CD4-positive, alpha-beta T cell treated with Interleukin-4 for 1 hour (primary cell): ENCODE measurements at places on chromosomes 2 and 18.

DNA sequence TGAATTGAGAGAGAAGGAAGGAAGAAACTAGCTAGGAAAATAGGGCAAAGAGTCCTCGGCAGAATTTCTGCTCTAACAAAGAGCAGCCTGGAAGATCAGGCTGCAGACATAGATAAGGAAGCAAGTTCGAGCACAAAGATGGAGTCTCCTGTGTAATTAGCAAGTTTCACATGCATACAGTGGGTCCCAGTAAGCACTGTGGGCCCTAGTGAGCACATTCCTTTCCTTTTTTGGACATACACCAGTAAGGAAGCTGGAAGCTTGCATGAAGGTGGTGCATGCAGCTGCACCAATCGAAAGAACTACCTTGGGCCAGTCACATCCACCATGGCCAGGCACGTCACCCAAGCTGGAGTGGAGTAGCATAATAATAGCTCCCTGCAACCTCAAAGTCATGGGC is 109.7 kb downstream of the NOL4 start:
- DNase-seq, result no peak

GRCh38 chr2:232341739-232342126 is 36.8 kb upstream of the ALPP start:
- DNase-seq, result no peak

DNA sequence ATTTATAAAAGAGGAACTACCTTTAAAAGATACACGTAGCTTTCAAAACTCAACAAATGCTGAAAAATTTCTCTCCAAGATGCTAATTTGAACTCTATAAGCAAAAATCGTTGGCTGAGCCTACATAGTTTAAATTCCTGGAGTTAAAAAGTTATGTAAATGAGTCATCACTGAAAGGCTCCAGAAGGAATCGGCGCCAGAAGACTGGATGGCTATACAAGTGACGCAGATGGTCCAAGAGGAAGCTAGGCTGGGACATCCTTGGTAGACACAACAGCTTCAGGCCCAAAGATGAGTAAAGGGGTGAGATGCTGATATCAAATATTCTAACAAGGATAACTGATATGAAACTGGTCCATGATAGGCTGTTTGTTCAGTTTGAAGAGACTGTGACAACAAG is 22.8 kb upstream of the DNAH6 start:
- no peak for DNase-seq

DNA sequence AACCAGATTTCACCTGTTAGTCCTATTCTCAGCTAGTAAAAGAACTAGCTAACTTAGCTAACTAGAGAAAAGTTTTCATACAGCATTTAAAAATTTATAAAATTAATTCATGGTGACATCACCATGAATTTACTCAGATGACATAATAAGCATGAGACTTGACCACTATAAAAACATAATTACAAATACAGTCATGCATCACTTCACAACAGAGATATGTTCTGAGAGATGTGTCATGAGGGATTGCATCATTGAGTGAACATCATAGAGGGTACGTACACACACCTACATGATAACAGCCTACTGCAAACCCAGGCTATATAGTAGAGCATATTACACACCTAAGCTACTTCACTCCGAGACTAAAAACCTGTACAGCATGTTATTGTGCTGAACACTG is 481.3 kb upstream of the CHAC2 start:
- no peak for DNase-seq

GRCh38 chr2:74552914-74553811 is 579 bp downstream of the LOXL3 start:
- DNase-seq, result no peak

DNA sequence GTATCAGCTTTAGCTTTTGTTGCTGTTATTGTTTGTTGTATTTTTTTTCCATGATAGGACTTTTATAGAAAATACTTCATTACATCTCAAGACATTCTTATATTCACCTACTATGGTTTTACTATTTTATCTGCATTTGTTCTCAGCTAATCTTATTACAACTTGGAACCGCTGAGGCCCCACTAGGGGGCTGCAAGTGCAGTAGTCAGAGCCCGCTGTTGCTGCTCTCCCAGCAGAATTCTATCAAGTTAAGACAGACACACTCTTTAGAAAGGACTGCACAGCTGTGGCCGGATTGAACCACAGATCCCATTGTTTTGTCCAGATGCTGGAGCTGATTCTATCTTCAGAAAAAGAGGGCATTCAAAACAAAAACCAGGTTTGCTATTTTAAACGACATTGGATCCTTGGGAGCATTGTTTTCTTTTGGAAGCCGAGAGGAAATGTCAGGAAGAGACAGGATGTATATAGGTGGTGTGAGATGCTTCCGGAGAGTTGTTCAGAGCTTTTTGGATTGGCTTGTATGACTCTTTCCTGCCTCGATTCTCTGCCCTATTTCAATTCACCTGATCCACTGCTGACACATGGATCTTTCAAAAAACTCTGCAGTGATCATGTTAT is 105.7 kb upstream of the GAREM1 start:
- no peak for DNase-seq

DNA sequence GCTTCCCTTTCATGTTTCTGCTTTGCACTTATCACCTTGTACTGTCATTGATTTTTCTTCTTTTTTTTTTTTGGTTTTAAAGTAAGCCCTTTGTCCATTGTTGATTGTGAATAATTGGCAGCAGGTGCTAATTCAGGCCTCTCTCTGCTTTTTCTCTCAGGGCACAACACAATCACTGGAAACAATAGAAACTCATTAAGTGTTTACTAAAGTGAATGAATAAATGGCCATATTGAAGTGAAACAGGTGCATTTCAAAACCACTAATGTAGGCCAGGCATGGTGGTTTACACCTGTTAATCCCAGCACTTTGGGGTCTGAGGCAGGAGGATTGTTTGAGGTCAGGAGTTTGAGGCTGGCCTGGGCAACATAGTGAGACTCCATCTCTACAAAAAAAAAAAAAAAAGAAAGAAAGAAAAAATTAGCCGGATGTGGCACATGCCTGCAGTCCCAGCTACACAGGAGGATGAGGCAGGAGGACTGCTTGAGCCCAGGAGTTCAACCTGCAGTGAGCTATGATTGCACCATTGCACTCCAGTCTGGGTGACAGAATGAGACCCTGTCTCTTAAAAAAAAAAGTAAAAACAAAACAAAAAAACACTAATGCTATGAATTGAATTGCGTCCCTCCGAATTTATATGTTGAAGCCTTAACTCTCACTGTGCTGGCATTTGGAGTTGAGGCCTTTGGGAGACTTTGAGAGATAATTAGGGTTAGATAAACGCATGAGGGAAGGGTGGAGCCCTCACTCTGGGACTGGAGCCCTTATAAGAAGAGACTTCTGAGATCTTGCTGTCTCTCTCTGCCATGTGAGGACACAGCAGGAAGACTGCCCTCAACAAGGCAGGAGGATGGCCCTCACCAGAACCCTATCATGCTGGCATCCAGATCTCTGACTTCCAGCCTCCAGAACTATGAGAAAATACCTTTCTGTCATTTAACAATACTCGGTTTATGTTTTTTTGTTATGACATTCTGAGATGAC is 19.9 kb downstream of the SLC38A11 start:
- DNase-seq, result no peak

DNA sequence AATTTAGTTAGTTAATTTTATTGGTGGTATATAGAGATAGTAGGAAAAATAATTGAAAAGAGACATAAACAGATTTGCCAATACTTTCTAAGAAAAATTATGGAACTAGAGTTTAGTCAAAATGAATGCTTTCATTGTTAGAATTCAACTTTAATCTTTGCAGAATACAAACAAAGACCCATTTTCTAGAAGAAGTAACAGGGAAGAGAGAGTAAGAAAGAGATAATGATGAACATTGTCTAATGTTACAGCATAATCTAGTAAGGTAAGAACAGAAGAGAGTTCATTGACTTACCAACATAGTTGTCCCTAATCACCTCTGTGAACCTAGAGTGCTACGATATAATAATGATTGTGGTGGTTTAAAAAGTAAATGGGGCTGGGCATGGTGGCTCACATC is 23.7 kb downstream of the SCN1A start:
- no peak for DNase-seq

DNA sequence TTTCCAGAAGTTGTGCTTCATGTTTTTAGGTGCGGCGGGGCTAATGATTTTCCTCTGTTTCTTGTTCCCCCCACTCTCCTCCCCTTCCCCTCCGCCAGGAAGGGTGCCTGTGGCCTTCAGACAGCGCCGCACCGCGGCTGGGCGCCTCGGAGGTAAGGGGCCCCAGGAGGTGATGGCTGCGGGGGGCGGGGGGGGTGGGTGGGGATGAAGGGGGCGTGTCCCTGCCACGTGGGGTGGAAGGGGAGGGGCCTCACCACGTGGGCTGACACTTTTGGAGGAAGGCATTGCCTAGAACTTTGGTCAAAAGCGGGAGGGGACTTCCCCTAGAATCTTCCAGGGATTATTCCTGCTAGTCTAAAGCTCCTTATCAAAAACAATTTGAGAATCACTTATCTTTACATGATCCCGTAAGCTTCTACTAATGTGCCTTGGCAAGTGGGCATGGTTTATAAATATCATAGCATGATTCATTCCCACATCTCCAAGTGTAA is 83.1 kb downstream of the FAM210A start:
- DNase-seq, result no peak

DNA sequence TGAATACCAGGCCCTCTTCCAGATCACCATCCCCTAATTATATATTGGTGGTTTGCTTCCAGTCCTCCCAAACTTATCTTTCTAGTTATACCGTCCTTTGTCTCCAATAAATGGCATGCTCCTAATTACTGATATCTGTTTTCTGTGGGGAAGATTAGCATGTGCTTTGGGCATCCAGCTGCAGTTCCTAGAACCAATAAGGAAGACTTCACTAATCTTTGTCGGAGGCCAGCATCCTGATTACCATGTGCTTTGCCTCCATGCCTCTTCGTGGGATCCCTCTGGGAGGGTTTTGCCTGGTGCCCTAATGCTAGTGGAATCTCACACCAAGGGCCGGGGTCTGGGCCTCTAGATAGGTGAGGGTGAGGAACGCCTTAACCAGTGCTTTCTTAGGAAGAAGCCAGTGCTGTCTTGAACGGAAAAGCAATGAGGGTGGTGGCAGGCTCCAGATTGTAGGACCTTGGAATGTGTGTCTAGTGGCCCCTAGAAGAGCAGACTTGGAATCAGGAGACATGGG is 47.7 kb downstream of the ACKR3 start:
- DNase-seq, result no peak

GRCh38 chr2:19026261-19026660 is 332.2 kb downstream of the OSR1 start:
- no peak for DNase-seq

DNA sequence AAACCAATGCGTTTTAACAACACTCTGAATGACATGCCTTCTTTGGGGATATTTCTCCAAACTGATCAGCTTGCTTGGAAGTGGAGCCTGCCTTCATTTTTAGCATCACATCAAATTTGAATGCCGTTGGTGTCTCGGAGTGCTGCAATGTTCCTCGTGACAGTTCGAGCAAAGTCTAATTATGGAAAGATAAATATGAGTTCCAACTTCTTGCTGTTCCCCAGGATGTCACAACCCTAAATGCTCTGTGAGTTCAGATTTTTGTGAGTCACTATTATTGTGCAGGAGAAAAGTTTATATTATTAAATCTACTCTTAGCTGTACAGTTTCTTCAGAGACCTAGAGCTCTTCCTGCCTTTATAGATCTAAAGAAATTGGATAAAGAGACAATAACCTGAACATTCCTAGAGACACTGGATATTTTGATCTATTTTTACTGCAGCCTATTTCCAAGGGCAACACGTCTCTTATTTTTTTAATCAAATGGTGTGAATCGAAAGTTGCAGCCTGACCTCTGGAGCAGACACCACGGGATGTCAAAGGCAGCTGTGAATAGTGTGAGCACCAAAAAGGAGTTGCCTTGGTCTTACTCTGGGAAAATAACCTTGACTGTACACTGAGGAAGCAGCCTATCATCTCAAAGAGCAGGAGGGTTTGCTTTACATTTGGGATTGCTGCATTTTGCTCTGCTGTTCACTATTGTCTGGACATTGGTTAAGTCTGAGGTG is 330.1 kb downstream of the TDRD15 start:
- no peak for DNase-seq

GRCh38 chr18:37484983-37485834 is 80.4 kb downstream of the CELF4 start:
- DNase-seq, result no peak

- DNase-seq, result no peak
Measured at GRCh38 chr2:11633923-11634478, 36.0 kb downstream of the NTSR2 start.

DNA sequence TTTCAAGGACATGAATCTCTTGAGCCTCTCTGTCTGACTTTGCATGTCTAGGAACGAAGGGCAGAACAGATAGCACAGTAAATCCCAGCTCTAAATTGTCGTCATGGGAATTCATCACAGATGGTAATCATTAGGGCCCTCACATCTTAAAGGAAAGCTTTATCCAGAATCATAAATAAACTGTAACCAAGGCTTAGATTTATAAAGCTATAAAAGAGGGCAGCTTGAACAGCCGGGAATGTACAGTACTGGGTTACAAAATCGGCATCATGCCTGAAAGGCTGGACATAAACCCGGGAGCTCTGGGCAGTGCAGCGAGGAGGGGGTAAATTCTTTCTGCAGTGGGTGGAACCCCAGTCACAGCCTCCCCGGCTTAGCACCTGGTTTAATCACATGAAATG is 144.4 kb downstream of the GFPT1 start:
- no peak for DNase-seq

DNA sequence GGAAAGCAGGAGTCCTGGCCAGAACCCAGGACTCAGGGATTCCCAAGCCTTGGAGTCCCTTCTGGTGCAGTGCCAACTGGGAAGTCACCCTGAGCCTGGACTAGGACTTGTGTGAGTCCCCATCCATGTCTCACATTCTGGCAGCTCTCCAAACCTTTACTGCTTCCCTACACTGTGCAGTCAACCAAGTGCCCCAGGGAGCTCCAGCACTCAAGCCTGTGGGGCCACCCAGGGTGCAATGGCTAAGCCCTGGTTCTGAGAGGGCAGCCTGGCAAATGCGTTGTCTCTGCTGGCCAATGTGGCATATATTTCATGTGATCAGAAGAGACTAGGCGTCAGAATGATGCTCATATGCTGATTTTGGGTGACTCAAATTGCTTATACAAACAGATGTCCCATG is 223.4 kb downstream of the SP3 start:
- DNase-seq, result no peak

GRCh38 chr2:222862909-222863544 is 2.2 kb downstream of the ACSL3 start:
- DNase-seq, result no peak

GRCh38 chr2:227888289-227888688 is 16.9 kb downstream of the DAW1 start:
- DNase-seq, result no peak
